ENCODE measurements at places on chromosomes 16 and 17.
A peak's percentile ranks its signal among the peaks of the same experiment; 100 is the strongest.

- no peak for DNase-seq
These were observed 25.1 kb downstream of the SLC5A10 start for GRCh38 chr17:18977021-18977420.

DNA sequence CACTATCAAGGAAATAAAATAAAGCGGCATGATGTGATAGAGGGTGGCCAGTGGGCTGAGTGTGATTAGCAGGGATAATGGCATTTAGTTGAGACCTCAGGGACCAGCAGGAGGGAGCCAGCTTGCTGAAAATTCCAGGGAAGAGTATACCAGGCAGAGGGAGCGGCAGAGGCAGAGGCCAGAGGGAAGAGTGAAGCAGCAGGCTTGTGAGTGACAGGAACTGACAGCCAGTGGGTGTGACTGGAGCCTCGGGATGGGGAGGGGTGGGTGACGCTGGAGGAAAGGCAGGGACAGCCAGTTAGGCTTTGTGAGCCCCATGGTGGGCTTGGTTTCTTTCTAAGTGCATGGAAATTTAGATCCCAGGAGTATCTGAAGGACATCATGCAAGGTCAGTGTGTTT, 209.7 kb upstream of the CACNG3 start:
- DNase-seq: no peak

GRCh38 chr16:84514295-84514873, 9.9 kb upstream of the MEAK7 start:
- no peak for DNase-seq

DNA sequence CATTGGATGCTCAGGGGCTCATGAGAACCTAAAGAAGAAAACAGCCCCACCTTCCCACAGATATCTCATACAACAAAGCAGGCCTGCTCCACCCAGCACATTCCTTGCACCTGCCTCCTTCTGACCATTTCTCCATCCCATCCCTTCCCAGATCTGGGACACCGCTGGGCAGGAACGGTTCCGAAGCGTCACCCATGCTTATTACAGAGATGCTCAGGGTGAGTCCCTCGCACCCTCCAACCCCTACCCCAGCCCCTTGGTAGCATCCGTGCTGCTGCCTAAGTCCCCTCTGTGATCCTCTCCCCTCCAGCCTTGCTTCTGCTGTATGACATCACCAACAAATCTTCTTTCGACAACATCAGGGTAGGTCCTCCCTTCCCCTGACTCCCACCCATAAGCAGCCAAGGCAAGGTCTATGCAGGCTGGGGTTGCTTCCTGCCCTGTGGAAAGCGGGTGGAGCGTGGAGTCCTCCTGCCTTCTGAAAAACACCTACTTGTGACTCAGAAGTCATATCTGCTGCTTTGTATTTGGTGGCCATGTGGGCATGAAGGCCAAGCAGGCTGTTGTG, 5.4 kb upstream of the NHERF1 start:
- DNase-seq: no peak

DNA sequence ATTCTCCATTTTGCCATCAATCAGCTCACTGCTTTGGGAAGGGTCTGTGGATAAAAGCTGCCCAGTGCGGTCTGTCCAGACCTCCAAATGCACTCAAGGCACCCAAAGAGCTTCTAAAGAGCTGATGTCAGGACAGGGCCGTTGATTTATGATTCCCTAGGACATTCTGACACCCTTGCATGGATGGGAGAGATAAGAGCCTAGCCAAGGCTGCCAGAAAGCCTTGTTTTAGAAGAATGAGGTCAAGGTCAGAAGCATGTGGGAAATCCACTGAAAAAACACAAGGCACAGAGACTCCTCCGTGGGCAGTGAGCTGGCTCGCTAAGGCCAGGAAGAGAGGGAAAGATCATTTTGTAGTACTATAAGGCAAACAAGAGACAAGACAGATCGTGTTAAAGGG, 214.0 kb downstream of the CDH11 start:
- peak; percentile 42 for DNase-seq

GRCh38 chr16:84087466-84088151, 29.1 kb downstream of the MBTPS1 start:
- no peak for DNase-seq

GRCh38 chr17:77286641-77287431, 146.1 kb downstream of the SEC14L1 start:
- DNase-seq: no peak

GRCh38 chr16:27516365-27516764, 33.3 kb downstream of the GTF3C1 start:
- DNase-seq: no peak

DNA sequence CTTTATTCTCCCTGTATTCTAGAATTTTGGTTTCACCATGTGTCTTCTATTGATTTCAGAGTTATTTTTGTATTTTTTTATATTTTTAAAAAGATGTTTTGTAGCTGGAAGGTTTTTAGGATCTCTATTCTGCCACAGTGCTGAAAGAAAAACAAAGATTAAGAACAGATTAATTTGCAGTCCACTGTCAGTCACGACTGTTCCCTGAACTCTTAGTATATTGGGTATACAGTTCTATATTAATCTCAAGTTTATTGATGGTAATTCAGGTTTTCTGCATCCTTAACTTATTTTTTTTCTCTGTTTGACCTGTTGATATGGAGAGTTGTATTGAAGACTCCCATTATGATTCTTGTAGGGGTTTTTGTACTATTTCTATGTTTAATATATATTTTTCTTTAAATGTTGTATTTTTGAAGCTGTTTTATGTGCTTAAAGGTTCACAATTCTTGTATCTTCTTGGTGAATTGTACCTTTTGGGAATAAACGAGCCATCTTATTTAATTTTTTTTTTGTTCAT, 2.9 kb downstream of the SPECC1 start:
- no peak for DNase-seq

GRCh38 chr16:24921229-24921628, 75.5 kb downstream of the SLC5A11 start:
- DNase-seq: no peak

DNA sequence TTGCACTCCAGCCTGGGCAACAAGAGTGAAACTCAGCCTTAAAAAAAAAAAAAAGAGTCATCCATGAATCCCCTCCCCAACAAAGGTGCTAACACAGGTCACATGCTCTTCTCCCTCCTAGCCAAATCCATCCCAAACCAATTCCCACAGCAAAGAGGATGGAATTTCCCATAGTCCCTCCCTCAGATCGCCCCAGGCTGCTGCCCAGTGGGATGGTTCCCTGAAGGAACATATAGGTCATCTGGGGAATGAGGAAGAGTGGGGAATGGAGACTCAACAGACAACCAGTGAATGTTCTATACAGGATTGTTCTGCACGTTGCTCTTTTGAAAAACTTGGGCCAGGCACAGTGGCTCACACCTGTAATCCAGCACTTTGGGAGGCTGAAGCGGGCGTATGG, 18.2 kb downstream of the LGALS3BP start:
- DNase-seq: no peak

DNA sequence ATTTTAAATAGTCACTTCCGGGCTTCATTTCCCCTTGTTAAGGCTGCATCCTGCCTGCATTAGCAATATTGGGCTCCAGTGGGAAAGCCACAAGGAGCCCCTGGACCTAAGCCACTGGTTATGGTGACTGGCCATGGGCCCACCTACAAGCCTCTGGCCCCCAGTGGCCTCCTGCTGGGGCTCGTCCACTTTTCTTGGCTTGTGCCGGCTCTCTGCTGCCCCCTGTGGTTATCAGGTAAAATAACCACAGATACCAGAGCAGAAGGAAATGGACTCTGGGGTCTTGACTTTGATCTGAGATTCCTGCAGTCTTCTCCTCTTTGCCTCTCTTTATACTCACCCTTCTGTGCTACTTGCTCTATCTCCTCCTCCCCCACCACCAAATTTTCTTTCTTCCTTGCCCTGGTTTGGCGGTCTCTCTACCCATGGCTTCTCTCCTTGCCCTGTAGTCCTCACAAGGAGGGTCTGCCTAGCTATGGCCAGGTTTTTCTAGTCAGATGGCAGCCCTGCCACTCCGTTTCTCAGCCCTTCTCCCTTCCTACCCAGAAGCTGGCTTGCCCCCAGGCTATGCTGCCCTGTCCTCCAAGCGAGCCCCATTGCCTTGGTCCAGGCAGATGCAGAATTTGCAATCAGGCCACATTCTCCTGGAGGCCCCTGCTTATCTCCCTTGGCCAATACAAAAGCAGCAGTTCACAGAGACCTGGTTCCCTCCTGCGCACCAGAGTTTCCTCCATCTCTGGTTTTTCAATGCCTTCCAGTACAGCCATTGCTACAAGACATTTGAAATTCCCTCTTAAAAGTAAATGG, 82.9 kb upstream of the RCVRN start:
- DNase-seq: peak; percentile 36

DNA sequence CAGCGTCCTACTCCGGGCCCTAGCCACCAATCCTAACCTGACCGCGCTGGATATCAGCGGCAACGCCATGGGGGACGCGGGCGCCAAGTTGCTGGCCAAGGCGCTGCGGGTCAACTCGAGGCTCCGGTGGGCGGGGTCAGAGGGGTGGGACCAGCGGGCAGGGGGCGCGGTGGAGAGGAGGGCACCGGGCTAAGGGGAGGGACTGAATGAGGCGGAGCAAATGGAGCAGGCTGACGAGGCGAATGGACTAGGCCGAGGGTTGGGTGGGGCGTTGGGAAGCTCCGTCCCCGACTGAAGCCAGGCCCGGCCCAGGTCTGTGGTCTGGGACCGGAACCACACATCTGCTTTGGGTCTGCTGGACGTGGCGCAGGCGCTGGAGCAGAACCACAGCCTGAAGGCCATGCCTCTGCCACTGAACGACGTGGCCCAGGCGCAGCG, 4.6 kb downstream of the CARMIL2 start:
- DNase-seq: no peak

DNA sequence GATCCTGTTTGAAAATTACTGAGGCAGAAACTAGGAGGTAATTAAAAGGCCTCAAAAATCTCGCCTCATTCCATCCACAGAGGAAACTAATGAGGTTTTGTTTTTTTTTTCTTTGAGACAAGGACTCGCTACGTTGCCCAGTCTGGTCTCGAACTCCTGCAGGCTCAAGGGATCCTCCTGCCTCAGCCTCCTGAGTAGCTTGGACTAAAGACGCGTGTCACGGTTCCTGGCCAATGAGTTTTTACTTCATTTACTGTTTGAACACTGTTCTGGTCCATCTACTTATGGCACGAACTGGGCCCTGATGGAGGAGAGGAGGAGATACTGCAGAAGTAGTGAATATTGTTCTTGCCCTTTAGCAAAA, 600 bp upstream of the BLTP2 start:
- DNase-seq: no peak

- DNase-seq: no peak
These were observed 135.6 kb downstream of the GAS7 start for GRCh38 chr17:10062691-10063385.

DNA sequence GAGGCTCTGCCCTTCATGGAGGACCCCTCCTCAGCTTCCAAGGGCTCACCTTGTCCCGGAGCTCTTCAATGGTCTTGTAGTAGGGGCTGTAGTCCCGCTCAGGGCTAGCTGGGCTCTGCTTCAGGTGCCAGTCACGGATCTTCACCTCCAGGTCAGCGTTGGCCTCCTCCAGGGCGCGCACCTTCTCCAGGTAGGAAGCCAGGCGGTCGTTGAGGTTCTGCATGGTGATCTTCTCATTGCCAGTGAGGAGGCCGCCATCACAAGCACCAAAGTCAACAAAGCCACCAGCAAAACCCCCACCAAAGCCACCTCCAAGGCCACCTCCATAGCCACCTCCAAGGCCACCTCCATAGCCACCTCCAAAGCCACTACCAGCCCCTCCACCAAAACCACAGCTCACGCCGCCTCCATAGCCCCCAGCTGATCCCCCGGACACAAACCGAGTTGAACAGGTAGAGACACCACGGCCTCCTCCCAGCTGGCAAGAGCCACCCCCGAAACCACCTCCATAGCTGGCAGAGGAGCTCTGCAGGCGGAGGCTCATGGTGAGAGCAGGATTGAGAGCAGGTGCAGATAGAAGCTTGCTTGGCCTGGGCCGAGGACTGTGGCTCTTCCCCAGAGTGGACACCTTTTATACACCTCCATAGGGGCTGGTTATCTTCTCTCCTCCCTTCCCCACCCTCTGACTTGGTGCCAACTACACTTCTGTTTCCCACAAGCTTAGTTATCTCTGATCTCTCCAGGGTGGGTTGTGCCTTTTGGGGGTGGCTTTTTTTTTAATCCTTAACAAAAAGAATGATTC, at the start of gene KRT13:
KRT13 (minus strand) TSS at position 606 of the 802 bp plus-strand sequence; CDS start at position 544, 62 bp downstream.
- DNase-seq: no peak

GRCh38 chr16:55169780-55170179, 154.2 kb upstream of the IRX6 start:
- DNase-seq: no peak

DNA sequence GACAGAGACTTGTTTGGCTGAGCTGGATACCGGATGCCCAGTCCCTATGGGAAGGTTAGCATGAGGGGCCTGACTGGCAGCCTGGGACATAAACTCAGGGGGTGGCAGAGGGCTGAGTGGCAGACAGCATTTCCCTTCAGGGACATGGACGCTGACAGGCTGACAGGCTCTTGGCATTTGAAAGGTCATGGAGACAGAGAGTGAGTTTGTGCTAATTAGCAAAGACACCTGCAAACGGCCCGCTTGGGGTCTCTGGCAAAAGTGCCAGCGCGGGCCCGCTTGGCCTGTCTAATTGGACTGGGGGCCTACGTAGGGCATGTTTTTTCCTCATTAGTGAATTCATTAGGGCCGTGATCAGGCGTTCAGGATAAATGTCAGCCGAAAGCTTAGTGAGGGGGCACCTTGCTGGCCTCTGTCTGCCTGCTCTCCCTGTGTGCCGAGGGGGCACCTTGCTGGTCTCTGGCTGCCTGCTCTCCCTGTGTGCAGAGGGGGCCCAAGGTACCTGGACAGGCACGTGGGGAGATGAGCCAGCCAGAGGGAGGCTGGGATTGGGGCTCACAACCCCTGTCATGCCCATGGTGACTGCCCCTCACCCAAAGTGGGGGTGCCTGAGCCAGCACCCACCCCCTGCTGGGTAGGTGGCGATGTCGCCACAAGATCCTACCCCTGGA, 7.7 kb downstream of the NECAB2 start:
- DNase-seq: no peak

GRCh38 chr17:42541041-42541833, 5.2 kb downstream of the NAGLU start:
- no peak for DNase-seq

DNA sequence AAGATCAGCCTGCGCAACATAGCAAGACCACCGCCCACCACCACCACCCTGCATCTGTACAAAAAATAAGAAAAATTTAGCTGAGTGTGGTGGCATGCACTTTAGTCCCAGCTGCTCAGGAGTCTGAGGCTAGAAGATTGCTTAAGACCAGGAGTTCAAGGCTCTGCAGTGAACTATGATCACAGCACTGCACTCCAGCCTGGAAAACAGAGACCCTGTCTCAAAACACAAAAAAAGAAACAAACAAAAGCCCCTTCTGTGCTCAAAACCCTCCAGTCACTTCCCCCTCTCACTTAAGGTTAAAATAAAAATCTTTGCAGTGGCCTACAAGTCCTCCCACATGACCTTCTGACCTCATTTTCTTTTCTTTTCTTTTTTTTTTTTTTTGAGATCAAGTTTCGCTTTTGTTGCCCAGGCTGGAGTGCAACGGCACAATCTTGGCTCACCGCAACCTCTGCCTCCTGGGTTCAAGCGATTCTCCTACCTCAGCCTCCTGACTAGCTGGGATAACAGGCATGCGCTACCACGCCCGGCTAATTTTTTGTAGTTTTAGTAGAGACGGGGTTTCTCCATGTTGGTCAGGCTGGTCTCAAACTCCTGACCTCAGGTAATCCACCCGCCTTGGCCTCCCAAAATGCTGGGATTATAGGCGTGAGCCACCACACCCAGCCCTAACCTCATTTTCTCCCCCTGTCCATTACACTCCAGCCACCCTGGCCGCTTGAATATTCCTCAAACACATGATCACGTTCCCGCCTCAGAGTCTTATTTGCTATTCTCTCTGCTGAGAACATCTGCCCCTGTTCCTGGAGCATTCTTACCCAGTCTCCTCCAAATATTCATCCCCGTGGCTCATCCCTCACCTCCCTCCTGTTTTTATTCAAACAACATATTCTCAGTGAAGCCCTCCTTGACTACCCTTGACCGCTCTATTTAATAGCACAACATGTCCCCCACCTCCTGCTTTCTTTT, 126.6 kb upstream of the MED13 start:
- no peak for DNase-seq
